ENCODE measurements at places on chromosomes 3 and 15.

GRCh38 chr3:151293127-151293526 lies 14.8 kb upstream of the P2RY14 start:
- no peak for DNase-seq

GRCh38 chr15:44812029-44812517 lies 75.7 kb downstream of the TRIM69 start:
- no peak for DNase-seq

GRCh38 chr3:12132881-12133280 lies 25.8 kb downstream of the TIMP4 start:
- no peak for DNase-seq

GRCh38 chr15:42727750-42728381 lies 9.1 kb downstream of the CDAN1 start:
- no peak for DNase-seq

DNA sequence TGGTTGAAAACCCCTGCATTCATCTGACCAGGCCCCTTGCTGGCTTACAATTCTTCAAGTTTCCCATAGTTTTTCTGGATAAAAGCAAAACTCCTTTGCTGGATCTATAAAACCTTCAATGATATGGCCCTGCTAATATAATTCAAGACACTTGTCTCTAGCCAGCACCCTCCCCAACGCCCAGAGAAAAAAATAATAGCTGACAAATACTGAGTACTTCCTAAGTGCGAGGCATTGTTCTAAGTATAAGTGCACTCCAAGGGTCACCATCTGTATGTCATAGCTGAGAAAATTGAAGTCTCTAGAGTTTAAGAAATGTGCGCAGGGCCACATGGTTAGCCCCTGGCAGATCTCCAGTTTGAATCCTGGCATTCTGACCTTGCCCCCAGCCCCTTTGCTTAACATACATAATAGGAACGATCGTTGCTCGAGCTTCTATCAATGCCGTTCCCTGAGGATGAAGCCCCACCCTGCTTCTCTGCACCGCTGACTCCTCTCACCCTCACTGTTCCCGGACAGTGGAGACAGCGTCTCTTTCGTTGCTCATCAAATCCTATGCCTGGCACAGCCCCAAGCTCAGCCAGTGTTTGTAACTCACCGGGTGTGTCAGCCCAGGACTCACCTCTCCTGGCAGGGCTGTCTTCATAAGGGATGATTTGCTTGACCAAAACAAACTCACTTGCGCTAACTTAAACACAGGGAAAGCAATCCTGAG lies 377.1 kb upstream of the PROK2 start:
- peak; percentile 89 for DNase-seq

- DNase-seq, result no peak
Measured at GRCh38 chr15:74431645-74432044, 2.1 kb downstream of the SEMA7A start.

DNA sequence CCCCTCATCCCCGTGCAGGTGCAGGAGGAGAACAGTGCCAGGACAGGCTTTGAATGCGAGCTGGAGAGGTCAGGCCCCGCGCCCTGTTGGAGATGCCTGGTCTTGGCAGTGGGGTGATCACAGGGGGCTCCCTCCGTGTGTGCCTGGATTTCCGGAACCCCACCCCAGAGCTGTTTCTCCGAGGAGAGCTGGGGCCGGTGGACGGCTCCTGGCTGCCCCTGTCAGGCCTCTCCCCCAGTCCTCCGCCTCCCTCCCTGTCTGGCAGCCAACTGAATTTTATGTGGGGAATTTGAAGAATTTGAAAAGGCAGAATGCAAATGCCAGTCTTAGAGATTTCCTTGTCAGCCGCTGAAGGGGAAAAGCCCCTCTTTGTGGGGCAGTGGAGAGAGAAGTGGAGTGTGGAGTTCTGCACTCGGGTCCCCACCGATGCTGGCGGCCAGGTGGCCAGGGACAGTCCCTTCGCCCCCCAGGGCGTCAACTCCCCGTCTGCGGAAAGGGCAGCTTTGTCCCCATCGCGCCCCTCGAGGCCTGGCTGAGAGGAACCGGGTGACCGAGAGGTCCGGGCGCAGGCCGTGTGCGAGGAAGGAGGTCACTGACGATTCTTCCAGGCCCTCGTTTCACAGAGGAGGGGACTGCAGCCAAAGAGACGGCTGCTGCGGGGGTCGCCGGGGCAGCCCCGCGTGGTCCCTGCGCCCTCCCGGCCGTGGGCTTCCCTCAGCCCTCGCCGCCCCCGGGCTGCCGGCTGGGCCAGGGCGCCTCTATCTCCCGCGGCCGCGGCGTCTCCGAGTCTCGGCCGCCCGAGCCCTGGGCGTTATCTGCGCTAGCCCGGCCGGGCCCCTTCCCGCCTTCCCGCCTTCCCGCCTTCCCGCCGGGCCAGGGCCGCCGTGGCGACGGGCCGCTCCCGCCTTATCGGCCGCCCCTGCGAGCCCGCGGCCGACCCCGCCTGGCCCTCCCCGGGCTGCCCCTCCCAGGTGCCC lies 56.0 kb upstream of the LCTL start:
- peak; percentile 9 for DNase-seq

DNA sequence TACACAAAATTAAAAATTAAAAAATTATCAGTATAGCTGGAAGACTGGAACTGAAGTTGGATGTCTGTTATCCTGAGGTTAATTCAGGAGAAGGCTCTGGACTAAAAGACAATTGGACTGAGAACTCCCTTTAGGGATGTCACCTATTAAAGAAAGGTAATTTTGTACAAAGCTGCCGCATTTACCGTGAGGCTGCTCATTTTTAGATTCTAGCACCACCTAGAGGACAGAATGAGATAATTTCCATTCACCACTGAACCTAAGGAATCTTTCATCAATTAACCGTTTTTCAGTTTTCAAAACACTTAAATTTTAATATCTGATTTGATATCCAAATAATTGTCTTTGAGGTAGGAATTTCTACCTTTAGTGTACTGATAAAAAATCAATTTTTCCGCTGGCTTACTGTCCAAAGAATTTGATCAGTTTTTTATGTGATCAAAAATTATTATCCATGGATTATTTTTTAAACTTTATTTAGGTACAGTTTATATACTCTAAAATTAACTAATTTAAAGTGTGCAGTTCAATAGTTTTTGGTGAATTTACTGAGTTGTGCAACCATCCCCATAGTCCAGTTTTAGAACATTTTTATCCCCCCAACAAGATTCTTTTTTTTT lies 106.7 kb upstream of the TNIK start:
- DNase-seq, result peak; percentile 61

GRCh38 chr3:191366675-191367074 lies 36.3 kb upstream of the UTS2B start:
- peak; percentile 25 for DNase-seq

DNA sequence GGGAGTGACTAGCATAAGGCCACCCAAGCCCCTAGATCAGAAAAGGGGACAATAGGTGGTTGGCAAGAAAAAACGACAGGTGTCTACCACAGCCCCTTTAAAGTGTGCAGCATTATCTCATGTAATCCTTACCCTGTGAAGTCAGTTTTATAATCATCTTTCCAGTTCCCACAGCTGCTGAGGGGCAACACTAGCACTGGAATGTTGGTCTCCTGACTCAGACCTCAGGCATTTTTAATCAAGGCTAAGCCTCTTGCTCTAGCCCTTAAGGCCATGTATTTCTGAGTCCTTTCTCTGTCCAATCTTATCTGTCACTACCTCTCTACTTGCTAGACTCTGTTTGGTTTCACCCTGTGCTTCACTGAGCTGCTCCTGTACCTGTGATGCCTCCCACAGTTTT lies 171.7 kb downstream of the TLE3 start:
- DNase-seq, result peak; percentile 43

DNA sequence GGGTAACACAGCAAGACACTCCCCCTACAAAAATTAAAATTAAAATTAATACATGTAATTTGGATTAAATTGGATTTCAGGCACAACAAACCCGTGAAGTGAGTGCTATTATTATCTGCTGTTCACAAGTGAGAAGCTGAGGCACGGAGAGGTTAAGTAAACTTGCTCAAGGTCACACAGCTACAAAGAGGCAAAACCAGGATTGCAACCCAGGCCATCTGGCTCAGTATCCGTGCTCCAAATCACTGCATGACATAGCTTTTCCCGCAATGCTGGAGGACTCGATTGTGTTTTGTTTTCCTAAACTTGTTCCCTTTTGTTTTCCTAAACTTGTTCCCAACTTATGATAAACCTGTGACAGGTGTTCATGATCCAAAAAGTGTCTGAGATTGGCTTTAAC lies 19.9 kb upstream of the C15orf39 start:
- no peak for DNase-seq

- no peak for DNase-seq
Measured at GRCh38 chr15:65244638-65245037, 33.4 kb upstream of the CILP start.

GRCh38 chr3:30657914-30658313 lies 51.5 kb downstream of the TGFBR2 start:
- no peak for DNase-seq

GRCh38 chr15:29734917-29735572 lies 87.2 kb downstream of the TJP1 start:
- DNase-seq, result peak; percentile 97

DNA sequence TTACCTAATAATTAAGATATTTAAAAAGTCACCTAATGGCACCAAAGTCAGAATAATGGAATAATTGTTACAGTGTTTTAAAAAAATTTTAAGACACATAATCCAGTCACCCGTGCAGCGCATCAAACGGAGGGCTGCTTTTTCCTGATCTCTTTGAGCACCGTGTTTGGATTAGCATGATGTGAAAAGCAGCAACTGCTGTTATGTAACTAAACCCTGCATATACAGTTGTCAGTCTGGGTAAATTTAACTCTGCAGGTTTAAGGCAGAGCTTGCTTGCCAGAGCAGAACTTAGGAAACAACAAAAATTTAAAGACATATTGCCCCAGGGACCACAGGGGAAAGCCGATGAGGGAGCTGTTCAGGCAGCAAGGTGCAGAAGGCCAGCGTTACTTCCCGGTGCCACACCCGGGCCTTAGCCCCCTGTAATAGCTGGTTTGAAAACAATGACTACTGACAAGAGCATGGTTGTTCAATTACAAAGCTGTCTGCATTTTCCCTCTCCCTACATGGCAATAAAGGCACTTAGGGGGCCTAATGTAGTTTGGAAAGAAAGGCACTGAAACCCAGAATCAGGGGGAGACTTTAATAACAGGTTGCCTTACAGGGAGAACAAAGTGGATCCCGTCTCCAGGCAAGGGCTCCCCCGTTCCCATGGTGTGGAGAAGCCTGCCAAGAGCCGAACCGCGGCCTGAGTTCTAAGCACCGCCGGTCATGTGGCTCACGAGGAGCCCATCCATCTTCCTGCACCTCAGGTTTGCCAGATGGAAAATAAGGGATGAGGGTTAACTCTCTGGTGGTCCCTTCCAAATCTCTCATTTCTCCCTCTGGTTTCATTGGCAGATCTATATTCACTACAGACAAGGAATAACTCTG lies 32.2 kb downstream of the RORA start:
- DNase-seq, result no peak

DNA sequence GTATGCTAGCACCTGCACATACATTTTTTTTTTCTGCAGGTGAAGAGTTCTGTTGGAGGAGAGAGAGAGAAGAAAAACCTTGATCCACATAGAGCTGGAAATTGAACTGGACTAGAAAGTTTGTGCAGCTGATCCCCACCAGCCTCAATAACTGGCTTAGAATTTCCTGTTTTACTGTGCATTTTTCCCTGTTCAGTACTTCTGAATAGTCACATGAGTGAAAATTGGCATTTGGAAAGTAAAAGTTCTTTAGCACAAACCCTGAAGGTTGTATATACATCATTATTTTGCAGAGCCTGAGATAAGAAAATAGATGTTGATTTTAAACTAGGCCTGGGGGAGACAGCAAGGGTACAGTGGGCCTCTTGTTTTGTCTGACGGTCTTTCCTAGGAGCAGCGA lies 42.3 kb downstream of the GHSR start:
- no peak for DNase-seq

GRCh38 chr15:101483462-101483861 lies 6.0 kb downstream of the PCSK6 start:
- peak; percentile 24 for DNase-seq

DNA sequence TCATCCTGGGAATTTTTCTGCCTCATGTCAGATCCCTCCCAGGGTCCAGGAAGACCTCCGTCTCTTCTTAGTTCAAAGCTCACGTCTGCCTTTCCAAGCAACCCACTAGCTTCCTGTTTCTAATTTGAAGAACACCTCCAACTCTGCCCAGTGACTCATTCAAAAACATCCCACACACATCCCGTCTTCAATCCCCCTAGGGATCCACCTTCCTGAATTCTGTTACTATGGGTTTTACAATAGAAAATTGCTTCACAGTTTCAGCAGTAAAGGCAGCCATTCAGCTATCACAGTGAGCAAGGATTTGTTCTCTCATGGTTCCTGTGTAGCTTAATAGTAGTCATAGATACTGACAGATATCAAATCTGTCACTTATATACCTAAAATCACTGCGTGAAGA lies 308.3 kb upstream of the CCDC54 start:
- DNase-seq, result peak; percentile 63

DNA sequence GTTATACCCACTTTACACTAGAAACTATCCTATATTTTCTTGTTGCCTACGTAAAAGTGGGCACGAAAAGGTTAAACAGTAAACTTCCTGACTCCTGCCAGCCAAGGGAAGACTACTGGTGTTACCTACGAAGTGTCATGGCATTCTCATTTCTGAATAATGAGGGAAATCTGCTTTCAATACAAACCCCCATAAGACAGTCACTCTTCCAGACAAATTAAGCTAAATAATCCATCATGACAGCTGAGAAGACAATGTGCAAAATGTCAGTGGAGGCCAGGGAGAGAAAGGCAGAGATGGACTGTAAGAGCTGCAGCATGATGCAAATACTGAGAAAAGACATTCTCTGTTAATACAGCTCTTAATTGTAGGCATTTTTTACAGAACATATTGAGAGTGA lies 136.5 kb downstream of the SERPINI1 start:
- no peak for DNase-seq

DNA sequence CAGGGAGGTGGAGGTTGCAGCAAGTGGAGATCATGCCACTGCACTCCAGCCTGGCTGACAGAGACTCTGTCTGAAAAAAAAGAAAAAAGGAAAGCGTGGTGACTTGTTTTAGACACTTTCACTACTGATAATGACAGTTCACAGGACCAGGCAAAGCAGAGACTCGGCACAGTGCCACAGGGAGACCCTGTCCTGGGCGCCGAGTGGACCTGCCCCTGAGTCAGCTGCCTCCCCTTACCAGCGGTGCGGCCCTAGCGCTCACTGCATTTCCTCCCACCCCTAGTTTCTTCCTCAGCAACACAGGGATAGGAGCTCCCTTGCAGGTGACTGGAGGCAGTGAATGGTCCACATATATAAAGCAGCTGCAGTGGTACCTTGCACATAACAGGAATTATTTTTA lies 38.7 kb upstream of the NSMCE3 start:
- DNase-seq, result no peak

DNA sequence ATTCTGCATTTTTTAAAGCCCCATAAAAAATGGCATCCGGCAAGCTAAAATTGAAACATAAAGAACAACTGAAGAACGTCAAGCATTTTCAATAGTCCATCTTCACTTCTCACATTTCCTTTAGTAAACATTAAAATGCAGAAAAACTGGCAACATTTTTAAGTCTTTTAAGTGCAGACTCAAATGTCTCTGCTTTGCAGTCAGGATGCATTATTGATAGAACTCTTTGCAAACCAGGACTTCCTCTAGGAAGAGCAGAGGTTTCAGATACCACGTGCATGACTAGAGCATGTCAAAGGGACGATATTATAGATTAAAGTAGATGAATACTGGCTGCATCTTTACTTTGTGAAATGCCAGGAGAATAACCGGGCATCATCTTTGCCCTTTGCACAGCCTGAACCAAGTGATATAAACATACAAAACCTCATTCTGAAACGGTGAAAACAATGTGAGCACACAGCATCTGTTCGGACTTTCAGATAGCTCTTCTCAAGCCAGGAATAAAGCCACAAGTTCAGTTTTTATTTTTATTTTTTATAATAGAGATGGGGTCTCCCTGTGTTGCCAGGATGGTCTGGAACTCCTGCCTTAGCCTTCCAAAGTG lies 65.1 kb downstream of the LDHAL6B start:
- DNase-seq, result no peak

Data from kidney tubule cell (primary cell).